ENCODE measurements at places on chromosomes 13 and 19. TPM values are rescaled to one million over a fixed set of nuclear protein-coding genes. Genes with fewer than 3 reads are reported as not detected.

GRCh38 chr19:13212759-13213330, 62.6 kb downstream of the IER2 start:
- H3K27me3 ChIP-seq: no peaks in the 10 kb centered on the region
- no peak overlapping the region for H3K4me3 ChIP-seq
- H3K36me3 ChIP-seq: no peaks in the 10 kb centered on the region

- H3K27ac ChIP-seq: no peak overlapping the region
- peaks cover 11% of the 10 kb centered on the region for H3K4me1 ChIP-seq
- H3K36me3 ChIP-seq: no peaks in the 10 kb centered on the region
- H3K27me3 ChIP-seq: no peaks in the 10 kb centered on the region
- no peak for DNase-seq
- no peak overlapping the region for H3K4me3 ChIP-seq
These were observed 6.3 kb upstream of the IGSF23 start for GRCh38 chr19:44607049-44607448.

GRCh38 chr13:46526100-46526735, 26.8 kb upstream of the LRCH1 start:
- no peak for DNase-seq
- no peaks in the 10 kb centered on the region for H3K36me3 ChIP-seq
- no peaks in the 10 kb centered on the region for H3K4me1 ChIP-seq
- no peak overlapping the region for H3K4me3 ChIP-seq

Gene NEK5
- 0.21 TPM for total RNA-seq

Gene BRSK1
- total RNA-seq: 5.1 TPM

Measured in MCF 10A (cell line).